Urinary bladder (tissue), 4 donors: ENCODE measurements at places on chromosomes 4 and X. TPM values are rescaled to one million over a fixed set of nuclear protein-coding genes. Genes with fewer than 3 reads are reported as not detected.

CCDC158 gene
- polyA plus RNA-seq, result 0.23 TPM

CSAG1 gene
- not detected for polyA plus RNA-seq

FAM47C gene
- polyA plus RNA-seq, result not detected

PPP1R2C gene
- polyA plus RNA-seq, result not detected

ACSL1 gene
- polyA plus RNA-seq, result 94.3 TPM

MAGEA10 gene
- polyA plus RNA-seq, result not detected

KDM5C gene
- polyA plus RNA-seq, result 33.1 TPM

PASD1 gene
- polyA plus RNA-seq, result not detected

SSX4B gene
- not detected for polyA plus RNA-seq

HPGDS gene
- 1.5 TPM for polyA plus RNA-seq

MAGIX gene
- 4.0 TPM for polyA plus RNA-seq

MAGEA8 gene
- not detected for polyA plus RNA-seq

AFM gene
- polyA plus RNA-seq, result 0.05 TPM

SCML2 gene
- polyA plus RNA-seq, result 2.5 TPM

CENPVL2 gene
- polyA plus RNA-seq, result not detected

CLGN gene
- 1.8 TPM for polyA plus RNA-seq

UBL4A gene
- 49.9 TPM for polyA plus RNA-seq

TMEM154 gene
- polyA plus RNA-seq, result 2.0 TPM

BEND4 gene
- 0.05 TPM for polyA plus RNA-seq

ZNF595 gene
- polyA plus RNA-seq, result 5.8 TPM

CTAG1B gene
- not detected for polyA plus RNA-seq

NPFFR2 gene
- 1.6 TPM for polyA plus RNA-seq

HERC5 gene
- 6.5 TPM for polyA plus RNA-seq

UGT8 gene
- polyA plus RNA-seq, result 0.16 TPM

ARX gene
- polyA plus RNA-seq, result not detected

ZCCHC12 gene
- 0.44 TPM for polyA plus RNA-seq

TXK gene
- polyA plus RNA-seq, result 0.89 TPM

PLXNB3 gene
- 25.8 TPM for polyA plus RNA-seq

SMIM10L2A gene
- polyA plus RNA-seq, result 1.4 TPM

SERPINA7 gene
- polyA plus RNA-seq, result 0.16 TPM

F11 gene
- 0.04 TPM for polyA plus RNA-seq

PDCL2 gene
- not detected for polyA plus RNA-seq

RP2 gene
- polyA plus RNA-seq, result 7.5 TPM

SH3TC1 gene
- 17.2 TPM for polyA plus RNA-seq

NPY5R gene
- 0.11 TPM for polyA plus RNA-seq

MAP3K15 gene
- polyA plus RNA-seq, result 0.10 TPM

PITX2 gene
- 76.0 TPM for polyA plus RNA-seq

IL13RA1 gene
- polyA plus RNA-seq, result 30.1 TPM

MAOB gene
- polyA plus RNA-seq, result 60.3 TPM

CYTL1 gene
- polyA plus RNA-seq, result 10.1 TPM

ZMAT1 gene
- polyA plus RNA-seq, result 3.6 TPM

SYTL5 gene
- 0.22 TPM for polyA plus RNA-seq

IRAK1 gene
- polyA plus RNA-seq, result 67.2 TPM

PCDH19 gene
- 2.5 TPM for polyA plus RNA-seq

ARHGEF6 gene
- polyA plus RNA-seq, result 11.2 TPM

POU3F4 gene
- polyA plus RNA-seq, result not detected

SLC49A3 gene
- 7.9 TPM for polyA plus RNA-seq

ZNF630 gene
- polyA plus RNA-seq, result 3.2 TPM

HTRA3 gene
- 37.0 TPM for polyA plus RNA-seq

SOWAHD gene
- polyA plus RNA-seq, result 0.25 TPM

ART3 gene
- 1.0 TPM for polyA plus RNA-seq

DIPK2B gene
- polyA plus RNA-seq, result 12.8 TPM

ZFYVE28 gene
- 8.4 TPM for polyA plus RNA-seq

CHST7 gene
- polyA plus RNA-seq, result 12.2 TPM

COL25A1 gene
- polyA plus RNA-seq, result 1.4 TPM

SPARCL1 gene
- polyA plus RNA-seq, result 1,320 TPM

FRMPD4 gene
- 0.06 TPM for polyA plus RNA-seq

SLC10A4 gene
- polyA plus RNA-seq, result 1.2 TPM

CABS1 gene
- not detected for polyA plus RNA-seq
